ENCODE measurements at places on chromosomes 2 and 18. TPM values are rescaled to one million over a fixed set of nuclear protein-coding genes. Genes with fewer than 3 reads are reported as not detected.

Gene RSAD2
- 1.9 TPM for total RNA-seq

Gene APLF
- total RNA-seq = 8.2 TPM

- H3K4me1 ChIP-seq = no peaks in the 10 kb centered on the region
- H3K36me3 ChIP-seq = no peaks in the 10 kb centered on the region
- no peaks in the 10 kb centered on the region for H3K27me3 ChIP-seq
- H3K4me3 ChIP-seq = no peak overlapping the region
- no peak for DNase-seq
Measured at GRCh38 chr2:238256594-238257104, 16.8 kb upstream of the HES6 start.

DNA sequence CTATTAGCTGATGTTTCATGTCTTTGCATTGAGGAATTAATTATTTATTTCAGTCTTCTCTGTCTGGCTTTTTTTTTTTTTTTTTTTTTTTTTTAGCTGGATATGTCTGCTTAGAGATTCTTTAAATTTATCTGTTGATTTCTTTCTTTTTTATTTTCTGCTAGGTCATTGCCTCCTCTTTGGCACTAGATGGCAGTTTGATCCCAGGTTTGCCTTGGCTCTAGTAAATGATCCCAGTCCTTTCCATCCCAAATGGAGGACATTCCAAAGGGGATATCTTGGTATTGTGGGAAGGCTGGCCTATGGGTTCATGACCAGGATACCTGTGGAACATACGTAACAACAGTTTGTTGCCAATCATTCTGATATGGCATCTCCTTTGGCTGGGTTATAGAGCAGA is 339.5 kb upstream of the GCFC2 start:
- no peak for DNase-seq
- H3K27me3 ChIP-seq = no peaks in the 10 kb centered on the region
- H3K36me3 ChIP-seq = no peaks in the 10 kb centered on the region
- no peaks in the 10 kb centered on the region for H3K4me1 ChIP-seq

- H3K36me3 ChIP-seq = no peaks in the 10 kb centered on the region
- no peaks in the 10 kb centered on the region for H3K27me3 ChIP-seq
- H3K27ac ChIP-seq = no peak overlapping the region
Measured at GRCh38 chr2:46384457-46384815, 87.2 kb downstream of the EPAS1 start.

DNA sequence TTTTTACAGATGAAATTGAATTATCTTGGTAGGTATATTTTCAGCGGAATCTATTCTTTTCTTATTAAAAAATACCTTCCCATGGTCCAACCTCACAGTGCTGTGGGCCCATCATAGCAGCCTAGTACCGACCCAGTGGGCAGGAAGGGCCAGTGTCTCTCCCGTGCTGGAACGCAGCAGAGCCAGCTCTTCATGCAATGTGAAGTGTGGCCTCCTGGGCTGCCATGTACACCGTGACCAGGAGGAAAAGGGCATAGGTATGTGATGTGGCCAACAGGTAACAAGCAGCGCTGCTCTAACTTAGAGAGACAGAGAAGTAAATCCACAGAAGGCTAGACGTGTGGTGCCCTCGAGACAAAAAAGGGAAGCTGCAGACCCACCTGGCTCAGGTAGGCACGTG is 221.1 kb upstream of the SALL3 start:
- H3K36me3 ChIP-seq = no peaks in the 10 kb centered on the region
- no peak overlapping the region for H3K27ac ChIP-seq
- no peak overlapping the region for H3K4me3 ChIP-seq
- no peak for DNase-seq

DNA sequence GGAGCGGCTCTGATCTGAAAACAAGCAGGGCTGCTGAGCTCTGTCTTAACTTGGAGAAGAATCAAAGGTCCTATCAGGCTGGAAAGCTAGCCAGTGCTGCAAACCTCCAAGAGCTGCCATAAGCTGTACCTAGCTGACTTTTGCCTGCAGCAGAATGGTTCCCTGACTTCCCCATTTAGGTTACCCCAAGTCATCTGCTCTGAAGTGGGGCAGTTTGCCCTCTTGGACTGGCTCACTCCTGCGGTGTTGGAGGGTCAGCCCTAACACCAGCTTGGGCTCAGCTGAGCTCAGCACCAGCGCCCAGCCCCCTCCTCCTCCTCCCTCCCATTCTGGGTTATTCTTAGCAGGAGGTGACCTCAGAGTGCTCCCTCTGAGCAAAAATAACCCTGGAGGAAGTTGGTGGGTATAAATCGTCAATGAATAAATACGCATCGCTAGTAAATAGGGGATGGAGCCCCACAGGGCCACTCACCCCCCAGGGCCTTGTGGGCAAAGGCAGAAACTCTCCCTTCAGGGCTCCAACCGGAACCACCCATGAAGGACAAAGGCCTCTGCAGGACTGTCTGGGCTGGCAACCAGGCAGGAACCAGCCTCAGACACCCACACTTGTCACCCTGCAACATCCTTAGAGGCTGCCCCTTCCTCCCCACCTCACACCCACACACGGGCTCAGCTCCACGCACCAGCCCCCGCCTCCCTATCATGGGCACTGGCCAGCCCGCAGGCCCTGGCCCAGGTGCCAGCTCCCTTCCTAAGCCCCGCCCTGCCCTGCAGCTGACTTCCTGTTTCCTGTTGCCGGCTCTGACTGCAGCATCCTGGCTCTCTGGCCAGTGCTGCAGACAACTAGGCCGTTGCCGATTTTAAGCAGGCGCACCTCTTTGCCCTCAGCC is 46.9 kb downstream of the DNMT3A start:
- no peak overlapping the region for H3K4me3 ChIP-seq
- no peaks in the 10 kb centered on the region for H3K36me3 ChIP-seq

DNA sequence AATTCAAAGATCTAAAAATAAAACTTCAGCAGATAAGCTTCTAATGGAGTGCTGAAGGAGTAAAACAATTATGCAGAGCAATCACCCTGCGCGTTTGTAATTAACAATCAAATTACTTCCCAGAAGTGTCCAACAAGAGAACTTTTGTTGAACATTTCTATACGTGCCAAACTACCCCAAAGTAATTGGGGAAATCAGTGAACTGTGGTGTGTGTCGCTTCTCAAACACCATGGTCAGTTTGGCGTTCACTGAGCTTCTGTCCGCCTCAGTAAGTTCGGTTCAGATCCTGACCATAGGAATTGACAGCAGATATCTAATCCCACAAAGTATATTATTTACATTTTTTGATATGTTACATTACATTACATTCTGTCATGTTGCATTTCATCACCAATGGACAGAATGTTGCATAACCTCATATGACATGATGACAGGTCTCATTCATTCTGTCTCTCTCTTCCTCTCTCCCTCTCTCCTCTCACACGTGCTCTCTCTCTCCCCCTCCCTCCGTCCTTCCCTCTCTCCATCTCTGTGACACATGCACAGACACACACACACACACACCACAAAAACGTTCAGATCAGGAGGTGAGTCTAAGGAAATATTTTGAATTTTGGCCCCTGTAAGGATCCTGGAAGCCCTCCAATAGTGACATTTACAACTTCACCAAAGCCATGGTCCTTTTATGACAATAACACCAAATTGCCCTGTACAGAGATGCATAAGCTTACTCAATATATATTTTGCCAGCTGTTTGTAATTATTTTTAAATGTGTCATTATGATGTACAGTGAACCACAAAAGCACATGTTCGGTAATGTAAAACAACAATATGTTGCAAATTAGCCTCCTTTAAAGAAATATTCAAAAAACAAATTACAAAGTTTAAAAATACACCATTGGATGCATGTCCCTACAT is 269.2 kb downstream of the FIGN start:
- H3K27ac ChIP-seq = no peak overlapping the region
- H3K4me1 ChIP-seq = no peaks in the 10 kb centered on the region
- H3K4me3 ChIP-seq = no peak overlapping the region
- H3K36me3 ChIP-seq = no peaks in the 10 kb centered on the region

DNA sequence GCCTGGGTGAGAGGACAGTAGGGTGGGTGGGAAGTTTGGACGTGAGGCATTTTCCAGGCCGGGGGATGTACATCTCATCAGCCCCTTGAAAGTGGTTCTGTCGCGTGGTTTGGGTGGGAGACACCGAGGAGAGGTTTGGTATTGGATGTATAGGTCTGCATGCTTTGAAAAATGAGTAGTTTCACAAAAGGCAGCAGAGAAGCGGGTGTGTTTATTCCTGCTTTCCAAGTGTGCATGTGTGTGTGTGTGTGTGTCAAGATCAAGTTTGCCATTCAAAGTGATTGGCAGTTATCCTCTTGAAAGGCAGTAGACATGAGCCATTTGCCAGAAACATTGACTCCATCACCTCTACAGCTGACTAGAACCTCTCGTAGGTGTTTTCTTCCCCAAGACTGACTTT is 423.1 kb upstream of the POU3F3 start:
- H3K36me3 ChIP-seq = no peaks in the 10 kb centered on the region
- no peak for DNase-seq
- H3K4me3 ChIP-seq = no peak overlapping the region
- no peak overlapping the region for H3K27ac ChIP-seq
- H3K4me1 ChIP-seq = no peaks in the 10 kb centered on the region
